Activated CD4-positive, alpha-beta T cell treated with anti-CD3 and anti-CD28 coated beads, Interleukin-2, Interleukin-6, amounts not matched to agents 100 ng/mL and 50 ng/mL, durations not matched to agents 16 hours and 8 hours (primary cell): ENCODE measurements at places on chromosomes 4 and X.

GRCh38 chr4:93870876-93871458 lies 42.4 kb downstream of the ATOH1 start:
- no peak for DNase-seq

DNA sequence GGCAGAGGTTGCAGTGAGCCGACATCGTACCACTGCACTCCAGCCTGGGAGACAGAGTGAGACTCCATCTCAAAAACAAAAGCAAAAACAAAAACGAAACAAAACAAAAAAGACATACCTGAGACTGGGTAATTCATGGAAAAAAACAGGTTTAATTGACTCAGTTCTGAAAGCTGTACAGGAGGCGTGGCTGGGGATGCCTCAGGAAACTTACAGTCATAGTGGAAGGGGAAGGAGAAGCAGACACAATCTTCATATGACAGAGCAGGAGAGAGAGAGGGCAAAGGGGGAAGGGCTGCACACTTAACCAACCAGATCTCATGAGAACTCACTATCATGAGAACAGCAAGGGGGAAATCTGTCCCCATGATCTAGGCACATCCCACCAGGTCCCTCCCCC lies 229.5 kb downstream of the STK32B start:
- peak; percentile 66 for DNase-seq

GRCh38 chr4:138832563-138832962 lies 183.0 kb upstream of the NOCT start:
- no peak for DNase-seq

DNA sequence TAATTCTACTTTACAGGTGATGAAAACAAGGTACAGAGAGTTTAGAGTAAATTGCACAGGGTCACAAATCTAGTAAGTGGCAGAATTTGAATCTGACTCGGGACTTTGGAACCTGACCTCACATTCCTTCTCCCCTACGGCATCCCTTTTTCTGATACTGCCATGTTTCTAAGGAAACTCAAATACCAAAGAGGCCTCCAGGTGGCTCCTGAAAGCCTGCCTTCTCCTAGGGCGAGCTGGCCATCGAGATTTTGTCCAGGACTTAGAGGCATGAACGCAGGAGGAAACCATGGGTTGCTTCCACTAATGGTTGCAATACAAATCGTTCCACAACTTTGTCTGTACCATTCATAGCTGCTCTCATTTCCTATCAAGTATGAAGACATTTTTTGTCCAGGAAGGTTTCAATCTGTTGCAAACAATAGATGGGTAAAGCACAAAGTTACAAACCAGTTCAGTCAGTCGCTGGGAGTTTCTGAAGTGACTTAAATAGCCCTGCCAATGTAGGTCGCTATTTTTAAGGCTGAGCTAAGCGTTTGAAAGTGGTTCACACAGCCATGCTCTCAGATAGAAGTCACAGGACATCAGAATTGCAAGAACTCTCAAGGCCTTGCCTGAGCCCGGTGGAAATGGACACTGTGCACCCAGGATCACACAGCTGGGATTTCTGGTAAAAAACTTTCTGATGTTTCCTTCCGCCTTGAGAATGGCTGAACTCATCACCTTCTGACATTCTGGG lies 296.6 kb upstream of the PRPS2 start:
- DNase-seq: no peak

DNA sequence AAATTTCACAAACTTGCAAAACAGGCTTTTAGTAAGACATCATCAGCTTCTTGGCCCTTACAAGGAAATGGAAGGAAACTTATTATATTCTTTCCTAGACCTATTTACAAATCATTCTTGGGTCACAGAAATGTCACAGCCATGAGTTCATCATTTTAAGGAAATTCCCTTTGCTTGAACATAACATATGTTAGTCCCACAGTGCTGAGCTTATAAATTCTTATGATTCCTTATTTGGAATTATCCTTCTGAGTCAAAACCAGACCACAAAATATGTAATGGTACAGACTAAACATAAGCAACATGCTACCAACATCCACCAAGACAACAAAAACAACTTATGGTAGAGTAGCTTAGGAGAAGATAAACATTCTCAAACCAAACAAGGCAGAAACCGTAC lies 236.9 kb upstream of the CTSO start:
- DNase-seq: no peak

DNA sequence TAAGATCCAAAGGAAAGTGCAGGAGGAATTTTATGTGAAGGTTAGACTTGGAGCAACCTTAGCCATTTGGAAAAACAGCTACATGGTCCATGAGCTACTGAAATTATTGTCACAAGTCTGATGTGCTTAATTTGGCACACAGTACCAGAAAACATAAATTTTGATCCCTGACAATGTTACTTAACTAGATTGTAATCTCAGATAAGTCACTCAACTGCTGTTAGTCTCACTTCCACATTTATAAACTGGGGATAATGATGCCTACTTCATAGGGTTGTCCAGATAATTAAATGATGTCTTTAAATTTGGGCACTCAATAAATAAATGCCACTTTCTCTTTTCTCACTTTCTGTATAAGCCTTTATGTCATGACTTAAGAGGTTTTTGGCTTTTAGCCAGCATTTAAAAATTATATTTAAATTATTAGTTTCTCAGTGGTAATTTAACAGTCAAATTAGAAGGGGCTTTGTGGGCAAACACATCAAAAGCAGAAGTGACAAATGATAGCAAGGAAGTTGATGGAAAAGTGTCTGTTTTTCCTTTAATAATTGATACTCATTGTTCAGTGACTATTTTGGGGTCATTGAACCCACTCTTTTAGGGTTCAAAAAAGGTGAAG lies 58.3 kb downstream of the PAQR3 start:
- no peak for DNase-seq

DNA sequence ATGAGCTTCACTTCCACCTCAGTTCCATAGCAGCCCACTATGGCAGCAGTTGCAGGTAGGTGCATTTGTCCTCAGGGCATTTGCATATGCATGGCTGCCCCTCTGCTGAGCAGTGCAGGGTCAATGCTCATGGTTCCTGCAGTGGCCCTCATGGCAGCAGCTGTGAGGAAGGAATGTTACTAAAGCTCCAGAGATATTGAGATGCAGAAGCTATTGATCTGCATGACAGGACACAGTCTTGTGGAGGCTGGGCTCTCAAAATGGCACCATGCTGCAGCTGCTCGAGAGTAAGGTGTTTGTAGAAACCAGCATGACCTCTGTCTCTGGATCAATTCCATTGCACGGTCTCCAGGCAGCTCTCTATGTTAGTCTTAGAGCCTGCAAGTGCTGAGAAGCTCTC lies 179.2 kb upstream of the PCDH18 start:
- no peak for DNase-seq

DNA sequence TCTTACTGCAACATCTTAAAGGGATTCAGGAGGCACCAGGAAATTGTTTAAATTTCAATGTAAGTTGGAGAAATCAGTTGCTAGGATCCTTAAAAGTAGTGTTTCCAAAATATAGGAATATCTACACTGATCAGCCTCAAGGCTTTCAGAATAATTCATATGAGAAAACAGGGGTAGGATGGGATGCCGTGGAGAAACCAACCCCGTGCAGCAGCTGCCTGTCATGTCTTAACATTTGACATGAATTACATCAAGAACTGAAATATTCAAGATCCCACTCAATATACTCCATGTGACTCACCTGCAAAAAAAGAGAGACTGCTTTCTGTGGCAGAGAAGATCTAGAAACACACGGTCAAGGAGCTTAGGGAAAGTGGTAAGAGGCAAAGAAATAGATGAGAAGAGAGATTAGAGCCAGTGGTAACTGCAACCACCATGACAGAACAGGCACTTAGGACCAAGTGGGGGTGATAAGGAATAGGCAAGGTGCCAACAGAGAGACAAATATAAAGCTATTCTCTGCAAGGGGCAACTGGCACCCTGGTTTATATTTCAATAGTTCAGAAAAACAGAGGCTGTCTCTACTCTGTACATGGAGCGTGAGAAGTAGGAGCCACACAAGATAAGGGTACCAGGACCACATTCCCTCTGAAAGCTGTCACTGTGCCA lies 64.0 kb downstream of the SLC39A8 start:
- DNase-seq: no peak

GRCh38 chr4:159677521-159677920 lies 574.6 kb downstream of the RAPGEF2 start:
- no peak for DNase-seq

DNA sequence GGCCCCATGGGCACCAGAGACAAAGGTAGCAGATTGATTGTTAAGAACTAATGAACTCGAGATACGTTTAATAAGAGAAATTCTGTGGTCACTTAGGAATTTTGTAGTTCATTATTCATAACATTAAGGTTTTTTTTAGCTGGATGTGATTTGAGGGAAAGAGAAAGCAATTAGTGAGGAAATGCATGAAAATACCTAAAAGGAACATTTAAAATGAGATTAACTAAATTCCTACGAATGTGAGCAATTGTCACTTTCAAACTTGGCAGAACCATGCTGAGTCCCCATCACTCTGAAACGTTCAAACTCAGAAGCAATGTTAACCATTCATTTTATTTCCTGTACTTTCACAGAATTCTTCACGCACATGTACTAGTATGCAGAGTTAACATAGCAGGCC lies 5.9 kb downstream of the PRMT9 start:
- no peak for DNase-seq

- DNase-seq: no peak
Observed at GRCh38 chrX:68692651-68693050, 45.2 kb downstream of the STARD8 start.

GRCh38 chr4:2910409-2910808 lies 52.8 kb downstream of the NOP14 start:
- no peak for DNase-seq

DNA sequence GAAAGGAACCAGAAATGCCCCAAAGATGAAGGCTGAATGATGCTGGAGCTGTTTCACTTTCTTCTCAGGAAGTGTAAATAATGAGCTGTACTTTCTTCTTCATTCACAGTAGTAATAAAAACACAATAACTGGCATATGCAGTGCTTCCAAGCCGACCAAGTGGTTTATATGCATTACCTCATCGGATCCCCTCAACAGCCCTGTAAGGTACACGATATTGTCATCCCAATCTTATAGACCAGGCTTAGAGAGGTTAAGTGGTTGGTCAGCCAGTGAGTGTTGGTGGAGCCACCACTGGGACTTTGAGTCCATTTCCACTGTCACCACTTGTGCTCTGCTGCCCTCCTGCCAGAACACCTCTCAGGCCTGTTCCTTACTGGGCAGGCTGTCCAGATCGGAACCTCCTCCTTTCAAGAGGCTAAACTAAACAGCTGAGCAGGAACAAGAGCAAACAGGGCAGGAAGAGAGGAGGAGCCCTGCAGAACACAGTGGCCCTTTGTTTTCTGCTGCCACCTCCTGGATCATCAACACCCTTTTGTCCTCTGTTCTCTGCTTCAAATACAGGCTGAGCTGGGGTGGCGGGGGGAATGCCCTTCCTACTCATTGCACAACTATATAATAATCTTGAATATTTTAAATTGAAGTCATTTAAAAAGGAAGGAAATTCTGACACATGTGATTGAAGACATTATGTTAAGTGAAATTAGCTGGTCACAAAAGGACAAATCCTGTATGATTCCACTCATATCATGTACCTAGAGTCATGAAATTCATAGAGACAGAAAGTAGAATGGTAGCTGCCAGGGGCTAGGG lies 112.5 kb upstream of the ATP6AP2 start:
- peak; percentile 46 for DNase-seq

DNA sequence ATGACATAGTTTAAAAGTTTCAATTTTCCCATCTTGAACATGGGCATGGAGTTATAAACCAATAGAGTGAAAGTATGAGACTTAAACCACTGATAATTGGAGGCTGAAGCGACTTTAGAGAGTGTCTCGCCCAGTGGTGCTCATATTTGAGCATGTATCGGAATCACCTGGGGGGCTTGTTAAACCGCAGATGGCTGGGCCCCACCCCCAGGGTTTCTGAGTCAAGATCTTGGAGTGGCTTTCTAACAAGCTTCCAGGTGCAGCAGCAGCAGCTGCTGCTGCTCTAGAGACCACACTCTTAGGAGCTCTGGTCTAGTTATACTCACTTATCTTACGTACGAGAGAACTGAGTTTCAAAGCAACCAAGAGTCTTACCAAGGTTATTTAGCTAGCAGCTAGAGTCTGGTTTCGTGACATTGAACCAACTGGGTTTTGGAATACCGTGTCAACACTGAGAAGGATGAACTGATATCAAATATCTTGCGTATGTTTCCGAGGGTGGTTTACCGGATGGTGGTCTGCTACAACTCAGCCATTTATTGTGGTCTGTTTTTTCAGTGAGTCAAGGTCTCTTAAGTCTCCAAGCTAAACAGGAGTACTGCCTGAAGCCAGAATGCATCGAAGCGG lies 5.9 kb downstream of the PHEX start:
- DNase-seq: no peak

GRCh38 chr4:147299205-147299604 lies 181.7 kb upstream of the EDNRA start:
- DNase-seq: no peak

DNA sequence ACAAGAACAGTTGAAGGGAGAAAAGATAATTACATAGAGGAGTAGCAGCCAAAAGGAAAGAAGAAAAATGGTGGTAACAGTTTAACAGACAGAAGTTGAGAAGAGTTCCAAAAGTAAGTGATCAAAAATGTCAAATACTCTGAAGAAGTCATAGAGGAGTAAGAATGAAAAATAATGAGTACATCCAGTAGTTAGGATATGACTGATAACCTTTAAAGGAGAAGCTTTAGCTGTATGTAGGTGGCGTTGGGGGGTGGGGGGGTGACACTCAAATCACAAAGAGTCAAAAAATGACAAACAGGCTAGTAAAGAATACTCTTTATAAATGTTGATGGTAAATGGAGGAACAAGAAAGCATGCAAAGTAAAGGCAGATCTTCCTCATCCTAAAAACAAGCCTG lies 40.6 kb downstream of the RAB33A start:
- DNase-seq: peak; percentile 35

GRCh38 chr4:159505266-159505975 lies 402.5 kb downstream of the RAPGEF2 start:
- DNase-seq: no peak

- peak; percentile 21 for DNase-seq
Observed at GRCh38 chr4:48898733-48899431, 7.7 kb downstream of the OCIAD2 start.

DNA sequence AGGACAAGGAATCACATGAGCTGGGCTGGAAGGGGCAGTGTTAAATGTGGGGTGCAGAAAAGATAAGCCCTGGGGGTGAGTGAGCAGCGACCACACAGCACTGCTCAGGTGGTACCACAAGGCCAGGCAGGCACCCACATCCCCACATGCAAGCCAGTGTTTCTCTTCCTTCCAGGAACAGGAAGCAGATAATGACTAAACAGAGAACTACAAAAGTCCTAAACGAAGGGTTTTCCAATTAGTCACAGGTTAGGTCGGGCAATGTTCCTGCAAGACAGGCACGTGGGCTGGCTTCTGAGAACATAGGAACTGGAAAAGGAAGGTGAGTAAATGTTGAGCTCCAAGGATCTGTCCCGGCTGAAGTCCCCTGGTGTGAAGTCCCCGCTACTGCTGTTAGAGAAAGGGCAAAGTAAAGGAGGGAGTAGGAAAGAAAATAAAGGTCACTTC lies 19.5 kb downstream of the RELL1 start:
- DNase-seq: peak; percentile 66

DNA sequence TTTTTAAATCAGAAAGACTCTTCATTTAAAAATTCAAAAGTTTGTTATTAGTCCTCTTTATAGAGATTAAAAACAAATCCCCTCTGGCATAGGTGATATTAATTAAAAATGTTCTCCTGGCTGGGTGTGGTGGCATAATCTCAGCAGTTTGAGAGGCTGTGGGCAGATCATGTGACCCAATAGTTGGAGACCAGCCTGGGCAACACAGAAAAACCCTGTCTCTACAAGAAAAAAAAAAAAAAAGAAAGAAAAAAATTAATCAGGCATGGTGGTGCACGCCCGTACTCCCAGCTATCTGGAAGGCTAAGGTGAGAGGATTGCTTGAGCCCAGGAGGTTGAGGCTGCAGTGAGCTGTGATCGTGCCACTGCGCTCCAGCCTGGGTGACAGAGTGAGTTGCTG lies 38.9 kb downstream of the RASGEF1B start:
- DNase-seq: no peak
